Fibroblast of lung (primary cell): ENCODE measurements at places on chromosomes 1 and 21.

DNA sequence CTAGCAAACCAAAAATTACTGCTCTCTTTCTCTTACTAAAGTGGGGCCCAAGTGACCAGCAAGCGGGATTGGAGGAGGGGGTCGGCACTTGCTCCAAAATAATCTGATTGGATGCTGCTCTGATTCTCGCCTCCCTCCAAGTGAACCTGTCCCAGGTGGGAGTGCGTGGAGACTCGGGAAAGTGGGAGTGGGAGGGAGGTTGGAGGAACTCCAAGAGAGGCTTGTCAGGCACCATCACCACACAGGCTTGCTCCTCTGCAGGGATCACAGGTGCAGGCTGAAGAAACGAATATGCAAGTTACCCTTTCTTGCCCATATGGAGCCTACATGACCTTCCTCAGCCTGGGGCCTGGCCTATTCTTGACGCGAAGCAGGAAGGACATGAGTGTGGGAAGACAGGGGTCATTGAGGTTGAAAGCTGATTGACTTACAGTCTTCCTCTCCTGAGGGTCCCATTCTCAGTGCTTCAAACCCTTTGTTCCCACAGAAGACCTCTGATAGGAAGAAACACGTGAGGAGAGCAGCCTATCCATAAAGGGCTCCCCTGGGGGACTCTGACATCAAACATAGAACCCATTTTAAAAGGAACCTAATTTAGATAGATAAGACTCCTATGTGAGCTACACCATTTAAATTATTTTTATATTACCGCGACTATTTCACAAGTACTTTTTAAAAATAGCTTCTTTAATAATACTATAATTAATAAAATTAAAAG is 14.2 kb downstream of the RGS8 start:
- no peak for DNase-seq

DNA sequence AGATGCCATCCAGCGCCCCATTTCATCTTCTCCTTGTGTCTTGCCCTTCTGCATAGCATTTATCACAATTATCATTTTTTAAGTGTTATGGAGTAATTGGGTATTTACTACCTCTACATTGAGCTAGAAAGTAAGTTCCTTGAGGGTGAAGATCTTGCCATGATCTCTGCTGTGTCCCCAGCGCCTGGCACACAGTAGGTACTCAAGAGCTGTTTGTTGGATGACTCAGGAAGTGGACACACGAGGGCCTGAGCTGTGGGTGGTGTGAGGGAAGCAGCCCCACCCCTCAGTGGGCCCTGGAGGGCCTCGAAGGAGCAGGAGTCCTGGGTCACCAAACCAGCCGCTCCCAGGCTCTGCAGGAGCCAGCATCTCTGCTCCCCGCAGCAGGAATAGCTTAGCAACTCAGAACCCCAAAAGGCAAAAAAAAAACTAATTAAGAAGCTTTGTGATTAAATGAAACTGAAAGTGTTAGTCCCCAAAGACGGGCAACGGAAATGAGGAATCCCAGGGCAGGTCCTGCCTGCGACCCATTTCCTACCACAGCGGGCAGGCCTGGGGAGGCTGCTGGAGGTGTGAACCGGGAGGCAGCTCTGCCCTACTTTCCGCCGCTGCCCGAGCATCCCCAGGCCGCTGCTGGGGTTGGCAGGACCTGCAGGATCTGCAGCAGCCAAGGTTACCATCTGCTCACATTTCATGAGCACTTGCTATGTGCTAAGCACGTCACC is 87.7 kb downstream of the LACTBL1 start:
- DNase-seq: no peak

- no peak for DNase-seq
These were observed 2.2 kb downstream of the PAQR6 start for GRCh38 chr1:156245451-156246232.

DNA sequence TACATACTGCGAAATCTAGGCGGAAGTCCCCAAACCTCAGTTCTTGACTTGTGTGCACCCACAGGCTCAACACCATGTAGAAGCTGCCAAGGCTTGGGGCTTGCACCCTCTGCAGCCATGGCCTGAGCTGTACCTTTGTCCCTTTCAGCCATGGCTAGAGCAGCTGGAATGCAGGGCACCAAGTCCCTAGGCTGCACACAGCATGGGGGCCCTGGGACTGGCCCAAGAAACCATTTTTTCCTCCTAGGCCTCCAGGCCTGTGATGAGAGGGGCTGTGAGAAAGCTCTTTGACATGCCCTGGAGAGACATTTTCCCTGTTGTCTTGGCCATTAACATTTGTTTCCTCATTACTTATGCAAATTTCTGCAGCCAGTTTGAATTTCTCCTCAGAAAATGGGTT is 1.5 kb upstream of the PRSS38 start:
- DNase-seq: no peak

DNA sequence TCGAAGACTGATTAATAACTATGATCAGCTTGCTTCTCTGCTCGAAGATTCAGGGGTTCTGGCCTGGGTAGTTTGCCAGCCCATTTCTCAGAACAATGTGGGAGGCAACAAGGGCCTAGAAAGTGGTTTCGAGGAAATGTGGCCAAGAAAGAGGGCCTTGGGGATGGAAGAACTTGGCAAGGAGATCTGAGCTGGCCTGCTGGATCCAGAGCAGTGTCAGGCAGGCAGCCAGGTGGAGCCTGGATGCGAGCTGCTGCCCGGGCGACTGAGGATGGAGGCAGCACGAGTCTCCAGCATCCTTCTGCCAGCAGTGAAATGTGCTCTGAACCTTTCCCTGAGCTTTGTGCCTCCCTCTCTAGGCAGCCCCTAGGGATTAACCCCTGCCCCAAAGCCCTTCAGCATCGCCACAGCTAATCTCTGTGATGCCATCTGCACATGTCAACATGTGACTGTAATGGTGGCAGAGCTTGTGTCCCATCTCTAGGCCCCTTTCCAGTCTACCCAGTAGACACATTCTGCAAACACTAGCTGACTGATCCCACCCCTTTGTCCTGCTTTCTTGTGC is 61.0 kb upstream of the NEK2 start:
- DNase-seq: peak; percentile 58

GRCh38 chr1:197600751-197601150 is 174.5 kb downstream of the DENND1B start:
- DNase-seq: no peak

DNA sequence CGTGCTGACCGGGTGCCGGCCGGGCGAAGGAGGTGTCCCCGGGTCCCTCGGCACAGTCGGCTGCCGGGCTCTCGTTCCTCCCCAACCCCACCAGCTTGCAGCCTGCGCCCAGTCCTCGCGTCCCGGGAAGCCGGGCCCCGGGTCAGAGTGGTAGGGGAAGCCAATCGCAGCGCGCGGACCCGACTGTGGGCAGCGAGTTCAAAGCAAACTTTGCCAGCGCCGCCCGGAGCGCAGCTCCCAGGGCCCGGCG is 328 bp downstream of the MYCL start:
- DNase-seq: no peak

GRCh38 chr1:168085401-168085872 is 51.3 kb downstream of the GPR161 start:
- DNase-seq: no peak

DNA sequence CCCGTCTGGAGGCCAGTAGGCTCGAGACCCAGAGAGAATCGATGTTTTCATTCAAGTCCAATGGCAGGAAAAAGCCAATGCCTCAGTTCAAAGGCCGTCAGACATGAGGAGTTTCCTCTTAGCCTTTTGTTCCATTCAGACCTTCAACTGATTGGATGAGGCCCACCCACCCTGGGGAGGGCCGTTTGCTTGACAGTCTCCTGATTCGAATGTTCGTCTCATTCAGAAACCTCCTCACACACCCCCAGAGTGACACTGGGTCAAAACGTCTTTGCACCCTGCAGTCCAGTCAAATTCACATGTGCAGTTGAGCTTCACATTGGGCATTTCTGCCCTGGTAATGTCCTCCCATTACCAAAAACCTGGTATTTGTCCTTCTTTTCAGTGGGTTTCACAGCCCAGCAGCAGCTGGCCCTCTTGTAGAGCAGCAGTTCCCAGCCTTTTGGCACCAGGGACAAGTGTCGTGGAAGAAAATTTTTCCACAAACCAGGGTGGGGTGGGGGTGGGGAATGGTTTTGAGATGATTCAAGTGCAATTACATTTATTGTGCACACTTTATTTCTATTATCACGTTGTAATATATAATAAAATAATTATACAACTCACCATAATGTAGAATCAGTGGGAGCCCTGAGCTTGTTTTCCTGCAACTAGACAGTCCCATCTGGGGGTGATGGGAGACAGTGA is 40.1 kb downstream of the RSPH1 start:
- no peak for DNase-seq

DNA sequence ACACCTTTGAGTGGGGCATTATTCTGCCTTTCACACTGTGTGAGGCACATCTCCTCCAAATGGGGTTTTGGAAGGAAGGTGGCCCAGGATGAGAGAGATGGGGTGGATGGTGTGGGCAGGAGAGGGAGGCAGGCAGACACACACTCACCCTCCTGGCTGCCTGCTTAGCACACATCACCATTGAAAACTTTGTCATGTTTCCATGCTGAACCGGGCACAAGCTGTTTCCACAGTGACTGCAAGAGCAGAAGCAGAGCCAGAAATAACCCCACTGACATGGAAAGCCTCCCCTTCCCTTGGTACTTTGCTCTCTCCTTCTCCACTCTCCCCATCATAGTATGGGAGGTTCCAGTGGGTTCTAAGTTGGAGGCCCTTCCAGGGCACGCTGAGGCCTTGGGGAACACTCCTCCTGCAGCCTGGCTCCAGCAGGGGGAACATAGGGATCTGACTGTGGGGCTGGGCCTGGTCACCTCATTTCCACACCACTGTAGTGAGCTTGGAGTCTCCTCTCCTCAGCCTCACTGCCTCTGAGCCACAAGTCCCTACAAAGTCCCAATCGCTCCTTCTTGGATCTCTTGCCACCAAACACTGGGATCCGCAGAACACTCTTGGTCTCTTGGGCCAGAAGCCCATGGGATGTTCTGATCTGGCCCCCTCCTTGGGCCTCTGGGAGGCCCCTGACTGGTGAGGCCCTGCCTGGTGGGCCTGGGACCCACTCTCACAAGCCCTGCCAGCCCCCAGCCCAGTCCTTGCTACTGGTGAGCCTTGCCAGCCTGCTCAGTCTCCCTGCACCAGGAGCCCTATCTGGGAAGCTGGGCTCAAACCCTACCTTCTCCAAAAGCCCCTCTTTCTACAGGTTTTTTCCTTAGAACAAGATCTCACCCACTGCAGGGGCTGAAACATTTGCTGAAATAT is 163.0 kb upstream of the EDN2 start:
- no peak for DNase-seq

GRCh38 chr1:54135436-54136120 is 17.2 kb downstream of the CDCP2 start:
- peak; percentile 82 for DNase-seq

GRCh38 chr1:50110656-50111055 is 1.9 kb downstream of the ELAVL4 start:
- no peak for DNase-seq

GRCh38 chr21:16047904-16048303 is 318.1 kb downstream of the USP25 start:
- DNase-seq: peak; percentile 37

DNA sequence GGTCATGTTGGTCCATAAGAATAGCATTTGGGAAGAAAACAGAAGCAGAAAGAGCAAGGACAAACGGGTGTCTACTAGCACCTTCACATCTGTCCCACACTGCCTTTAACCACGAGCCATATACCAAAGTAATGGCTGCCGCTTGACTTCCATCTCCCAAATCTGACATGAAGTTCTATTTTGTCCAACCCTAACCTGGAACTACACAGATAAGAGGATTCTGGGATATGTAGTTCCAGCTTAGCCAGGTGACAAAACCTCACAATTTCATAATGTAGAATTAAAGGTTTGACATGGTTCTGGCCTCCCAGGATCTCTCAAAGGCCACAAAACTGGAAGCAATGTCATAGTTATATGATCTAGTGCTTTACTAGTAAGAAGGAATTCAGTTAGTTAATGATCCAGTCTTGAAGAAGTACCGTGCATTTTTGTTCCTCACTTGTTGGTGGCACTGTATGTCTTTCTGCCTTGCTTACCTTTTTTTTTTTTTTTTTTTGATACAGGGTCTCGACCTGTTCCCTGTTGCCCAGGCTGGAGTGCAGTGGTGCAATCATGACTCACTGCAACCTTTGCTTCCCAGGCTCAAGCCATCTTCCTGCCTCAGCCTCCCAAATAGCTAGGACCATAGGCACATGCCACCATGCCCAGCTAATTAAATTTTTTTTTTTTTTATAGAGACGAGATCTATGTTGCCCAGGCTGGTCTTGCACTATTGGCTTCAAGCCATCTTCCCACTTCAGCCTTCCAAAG is 17.5 kb downstream of the PTGFRN start:
- DNase-seq: no peak

DNA sequence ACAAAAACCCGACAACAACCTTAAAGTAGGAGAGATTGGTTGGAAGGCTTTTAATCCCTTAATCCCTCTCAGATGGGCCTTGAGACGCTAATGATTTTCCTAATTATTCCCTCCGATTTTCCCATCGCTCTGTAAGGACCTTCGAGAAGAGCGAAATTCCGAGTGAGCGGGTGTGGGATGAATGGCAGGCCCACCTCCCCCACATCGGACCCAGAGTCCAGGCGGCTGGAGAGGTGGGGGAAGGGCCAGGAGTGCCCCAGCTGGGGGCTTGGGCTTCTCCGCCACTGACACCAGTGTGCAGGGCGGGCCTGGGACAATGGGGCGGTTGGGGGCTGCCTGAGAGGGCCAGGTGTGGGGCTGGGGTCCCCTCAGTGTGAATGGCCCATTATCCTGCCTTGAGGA is 23.4 kb downstream of the RHBG start:
- DNase-seq: no peak

DNA sequence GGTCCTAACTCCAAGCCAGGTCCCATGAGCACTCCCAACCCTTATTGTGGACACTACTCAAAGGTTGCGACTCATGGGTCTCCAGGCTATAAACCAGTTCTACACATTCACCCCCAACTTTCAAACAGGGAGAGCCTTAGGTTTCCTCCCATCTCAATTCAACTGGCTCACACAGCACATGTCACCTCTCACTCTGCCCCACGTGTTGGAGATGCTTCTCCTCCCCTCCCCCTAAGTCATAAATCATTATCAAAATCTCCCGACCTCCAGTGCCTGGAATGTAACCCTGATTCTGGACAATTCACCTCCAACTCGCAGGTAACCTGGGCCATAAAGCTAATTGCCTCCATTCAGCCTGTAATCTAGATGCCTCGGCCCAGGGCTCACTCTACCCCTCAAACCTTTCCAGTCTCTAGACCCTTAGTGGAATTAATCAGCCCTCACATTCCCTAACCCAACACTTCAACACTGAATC is 595 bp downstream of the AK2 start:
- no peak for DNase-seq

- DNase-seq: no peak
These were observed 9.6 kb upstream of the SMYD2 start for GRCh38 chr1:214271174-214271858.

GRCh38 chr1:247494767-247495166 is 36.9 kb upstream of the OR2B11 start:
- no peak for DNase-seq

DNA sequence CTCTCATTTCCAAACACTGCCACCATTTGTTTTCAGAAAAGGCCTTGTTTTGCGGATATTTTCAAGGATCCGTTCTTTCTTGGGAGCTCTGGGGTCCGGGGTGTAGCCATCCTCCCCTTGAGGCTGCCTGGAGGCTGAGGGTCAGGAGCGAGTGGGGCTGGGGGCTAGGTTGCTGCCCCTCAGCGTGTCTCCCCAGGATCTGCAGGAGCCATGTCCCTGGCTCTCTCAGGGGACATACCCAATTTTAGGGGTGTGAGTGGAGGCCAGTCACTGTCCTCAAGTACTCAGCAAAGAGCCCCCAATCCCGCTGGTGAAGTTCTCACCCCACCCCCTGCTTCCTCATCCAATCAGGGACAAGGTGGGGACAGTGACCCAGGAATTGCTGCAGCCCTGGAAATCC is 15.0 kb upstream of the PRDM16 start:
- no peak for DNase-seq

- no peak for DNase-seq
These were observed 14.6 kb downstream of the SYF2 start for GRCh38 chr1:25217598-25218232.
